Adrenal gland (tissue), 19 donors: ENCODE measurements at places on chromosomes 1 and 21. TPM values are rescaled to one million over a fixed set of nuclear protein-coding genes. Genes with fewer than 3 reads are reported as not detected.

DNA sequence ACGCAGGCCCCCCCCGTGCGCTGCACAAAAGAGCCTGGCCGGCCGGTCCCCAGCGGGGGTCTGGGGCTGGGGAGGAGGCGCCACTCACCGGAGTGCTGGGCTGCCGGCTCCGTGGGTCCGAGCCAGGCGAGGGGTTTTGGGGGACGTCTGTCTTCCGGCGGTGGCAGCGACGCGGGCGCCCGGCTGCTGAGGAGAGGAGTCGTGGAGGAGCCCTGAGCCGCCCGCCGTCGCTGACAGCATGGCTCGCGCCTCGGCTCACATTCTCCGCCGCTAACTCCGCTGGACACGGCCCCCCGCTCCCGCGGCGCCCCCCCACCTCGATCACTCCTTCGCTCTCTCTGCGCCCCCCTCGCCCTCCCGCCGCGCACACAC lies 649 bp downstream of the AHDC1 start:
- no peak for DNase-seq

The KCNE1 gene
- total RNA-seq, result 0.11 TPM

- DNase-seq, result no peak
These were observed 44.7 kb upstream of the LRRC7 start for GRCh38 chr1:69523032-69523431.

The SH3D21 gene
- 1.9 TPM for total RNA-seq

DNA sequence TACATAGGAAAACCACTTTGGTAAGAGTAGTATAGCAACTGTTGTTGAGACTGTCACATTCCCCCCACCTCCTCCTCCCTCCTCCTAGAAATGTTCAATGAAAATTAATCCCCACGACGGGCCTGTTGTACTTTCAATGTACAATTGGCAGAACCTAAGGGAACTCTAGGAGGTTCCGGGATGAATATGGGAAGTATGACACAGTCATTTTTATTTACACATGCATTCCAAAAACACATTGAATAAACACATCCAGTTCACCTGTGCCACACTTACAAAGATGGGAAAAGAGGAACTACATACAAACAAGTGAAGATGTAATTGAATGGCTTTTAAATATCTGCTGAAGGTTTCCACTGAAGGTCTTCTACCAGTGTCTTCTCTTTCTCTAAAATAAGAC lies 144.4 kb upstream of the NBPF11 start:
- DNase-seq, result no peak

DNA sequence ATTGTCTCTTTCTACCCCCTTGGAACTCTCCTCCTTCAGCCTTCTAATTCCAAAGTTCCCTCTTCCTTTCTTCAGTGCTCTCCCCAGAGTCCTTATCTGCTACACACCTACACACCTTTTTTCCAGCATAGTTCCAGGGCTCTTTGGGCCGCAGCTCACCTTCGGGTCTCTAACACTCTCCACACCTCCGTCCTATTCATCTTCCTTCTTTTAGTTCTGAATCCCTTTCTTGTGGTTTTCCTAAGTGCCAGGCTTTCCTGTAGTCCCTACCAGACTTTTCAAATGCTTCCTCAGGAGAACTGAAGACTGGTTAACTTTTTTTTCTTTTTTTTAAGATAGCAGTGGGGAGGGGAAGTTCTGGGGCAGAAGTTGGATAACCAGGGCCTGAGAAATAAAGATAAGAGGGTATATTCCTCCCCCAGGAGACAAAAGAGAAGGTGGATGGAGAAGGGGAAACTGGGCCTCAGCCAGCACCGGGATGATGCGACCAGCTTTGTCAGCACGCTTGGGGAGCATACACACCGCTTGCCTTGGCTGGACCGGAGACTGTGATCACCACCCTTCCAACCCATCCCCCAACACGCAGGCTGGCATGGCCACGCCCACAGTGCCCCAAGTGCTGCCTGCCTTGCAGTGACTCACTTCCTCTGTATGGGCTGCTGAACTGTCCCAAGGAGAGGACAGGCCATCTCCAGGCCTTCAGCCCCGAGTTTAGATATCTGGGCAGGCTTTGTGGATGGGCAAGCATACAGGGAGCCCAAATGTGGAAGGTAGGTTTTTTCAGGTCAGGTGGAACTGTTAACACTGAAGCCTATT lies 2.5 kb upstream of the CERS2 start:
- peak; percentile 95 for DNase-seq

DNA sequence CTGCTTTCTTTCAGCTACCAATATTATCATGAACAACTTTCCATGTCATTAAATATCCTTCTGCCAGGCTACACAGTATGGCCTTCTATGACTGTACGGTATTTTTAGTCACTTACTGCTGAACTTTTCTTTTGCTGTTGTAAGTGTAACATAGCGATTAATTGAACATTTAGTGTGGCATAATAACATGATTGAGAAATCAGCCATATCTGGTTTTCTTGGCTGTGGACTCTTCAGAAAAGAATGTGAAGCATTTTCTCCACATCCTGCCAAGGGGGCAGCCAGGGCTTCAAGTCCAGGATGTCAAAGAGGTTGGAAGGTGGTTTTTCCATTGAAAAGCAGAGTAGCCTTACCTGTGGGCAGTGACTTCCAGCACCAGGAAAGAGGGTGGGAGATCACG lies 8.8 kb upstream of the AHCYL1 start:
- no peak for DNase-seq

The SPRR5 gene
- not detected for total RNA-seq

The GPA33 gene
- total RNA-seq, result not detected

- peak; percentile 72 for DNase-seq
These were observed 32.8 kb upstream of the RNF19B start for GRCh38 chr1:32997381-32997891.

- no peak for DNase-seq
These were observed 66.8 kb upstream of the BACH1 start for GRCh38 chr21:29231756-29232529.

GRCh38 chr1:220892997-220893700 lies 13.9 kb downstream of the HLX start:
- DNase-seq, result no peak

The SNRPE gene
- total RNA-seq, result 91.2 TPM
